Forelimb muscle (tissue), 1 donor: ENCODE measurements at places on chromosomes 3 and 15. TPM values are rescaled to one million over a fixed set of nuclear protein-coding genes. Genes with fewer than 3 reads are reported as not detected.

GRCh38 chr15:55267401-55268175 is 22.0 kb downstream of the RAB27A start:
- no peak for DNase-seq

- no peak for DNase-seq
Observed at GRCh38 chr3:27905625-27906024, 183.5 kb upstream of the EOMES start.

Gene FETUB
- not detected for polyA plus RNA-seq

Gene RPN1
- 91.6 TPM for polyA plus RNA-seq

- DNase-seq: no peak
Observed at GRCh38 chr3:128568602-128569490, 75.8 kb upstream of the GATA2 start.

Gene CHST13
- 0.16 TPM for polyA plus RNA-seq

DNA sequence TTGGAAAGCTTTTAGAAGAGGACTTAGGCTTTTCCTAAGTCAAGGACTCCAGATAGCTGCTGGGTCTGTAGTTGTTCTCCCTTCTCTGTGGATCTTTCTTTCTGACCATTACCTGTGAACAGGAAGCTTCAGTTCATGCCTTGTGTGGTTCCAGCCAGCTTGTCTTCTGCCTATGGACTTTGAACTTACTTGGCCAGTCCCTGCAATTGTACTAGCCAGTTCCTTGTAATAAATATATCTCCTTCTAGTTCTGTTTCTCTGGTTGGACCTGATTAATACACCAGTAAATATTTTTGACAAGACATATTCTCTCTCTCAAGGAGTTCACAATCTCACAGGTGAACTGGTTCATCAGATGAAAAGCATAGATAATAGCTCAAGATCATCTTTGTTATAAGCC is 341.3 kb upstream of the DPPA4 start:
- DNase-seq: no peak

DNA sequence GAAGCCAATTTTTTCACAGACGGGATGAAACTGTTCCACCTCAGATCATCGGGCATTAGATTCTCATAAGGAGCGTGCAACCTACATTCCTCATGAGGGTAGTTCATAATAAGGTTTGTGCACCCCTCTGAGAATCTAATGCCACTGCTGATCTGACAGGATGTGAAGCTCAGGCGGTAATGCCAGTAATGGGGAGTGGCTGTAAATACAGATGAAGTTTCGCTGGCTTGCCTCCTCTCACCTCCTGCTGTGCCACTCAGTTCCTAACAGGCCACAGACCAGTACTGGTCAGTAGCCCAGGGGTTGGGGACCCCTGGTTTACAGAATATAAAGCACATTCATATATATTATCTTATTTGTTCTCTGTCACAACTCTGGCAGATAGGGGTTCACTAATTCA is 2.1 kb upstream of the LIMD1 start:
- no peak for DNase-seq

DNA sequence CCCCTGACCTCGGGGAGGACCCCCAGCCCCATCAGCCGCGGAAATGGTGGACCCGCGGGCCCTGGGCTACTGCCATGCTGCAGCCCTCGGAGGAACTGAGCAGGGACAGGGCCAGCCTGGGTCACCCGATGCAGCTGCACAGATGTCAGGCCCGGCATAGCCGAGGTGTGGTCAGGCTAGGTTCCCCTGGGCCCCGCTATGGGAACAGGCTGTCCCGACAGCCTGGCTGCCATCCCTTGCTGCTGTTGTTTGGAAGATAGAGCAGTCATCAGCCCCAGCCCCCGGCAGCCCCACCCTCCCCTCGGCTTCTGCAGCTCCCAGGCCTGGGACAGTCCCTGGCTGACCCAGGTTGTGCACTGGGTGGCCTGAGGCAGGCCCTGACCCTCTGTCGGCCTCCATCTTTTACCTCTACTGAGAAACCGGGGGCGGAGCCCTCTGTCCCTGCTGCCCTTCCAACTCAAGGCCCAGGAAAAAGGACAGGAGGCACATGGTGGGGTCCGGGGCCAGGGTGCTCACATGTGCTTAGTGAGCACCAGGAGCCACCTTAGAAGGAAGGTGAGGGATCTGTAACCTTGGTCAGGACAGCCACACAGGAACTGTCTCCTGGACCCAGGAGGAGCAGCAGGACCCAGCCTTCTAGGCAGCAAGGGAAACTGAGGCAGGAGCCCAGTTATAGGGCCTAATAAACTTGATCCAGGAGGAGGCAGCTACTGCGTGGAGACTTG is 31.5 kb upstream of the FBLN2 start:
- no peak for DNase-seq

Gene KBTBD13
- polyA plus RNA-seq: 2.0 TPM

DNA sequence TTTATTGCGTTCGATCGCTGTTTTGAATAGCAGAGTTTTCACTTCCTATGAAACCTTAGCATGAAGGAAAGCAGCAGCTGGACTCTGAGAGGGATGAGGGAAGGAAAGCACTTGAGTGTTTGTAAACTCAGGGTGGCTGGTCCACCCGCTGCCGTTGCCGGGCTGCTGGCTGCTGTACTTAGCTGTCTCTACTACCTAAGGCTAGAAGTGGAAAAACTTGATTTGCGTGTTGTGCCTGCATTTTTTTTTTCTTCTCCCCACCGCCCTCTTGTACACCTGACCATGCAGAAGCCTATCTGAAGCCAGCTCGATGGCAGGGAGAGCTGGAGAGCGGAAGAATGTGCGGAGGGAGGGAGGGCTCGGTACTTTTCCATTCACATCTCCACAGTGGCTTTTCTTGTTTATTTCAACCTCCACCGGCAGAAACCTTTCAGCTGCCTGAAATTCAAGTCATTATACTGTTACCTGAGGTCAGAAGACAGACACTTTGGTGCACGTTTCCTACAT is 4.8 kb upstream of the BCL6 start:
- DNase-seq: no peak

DNA sequence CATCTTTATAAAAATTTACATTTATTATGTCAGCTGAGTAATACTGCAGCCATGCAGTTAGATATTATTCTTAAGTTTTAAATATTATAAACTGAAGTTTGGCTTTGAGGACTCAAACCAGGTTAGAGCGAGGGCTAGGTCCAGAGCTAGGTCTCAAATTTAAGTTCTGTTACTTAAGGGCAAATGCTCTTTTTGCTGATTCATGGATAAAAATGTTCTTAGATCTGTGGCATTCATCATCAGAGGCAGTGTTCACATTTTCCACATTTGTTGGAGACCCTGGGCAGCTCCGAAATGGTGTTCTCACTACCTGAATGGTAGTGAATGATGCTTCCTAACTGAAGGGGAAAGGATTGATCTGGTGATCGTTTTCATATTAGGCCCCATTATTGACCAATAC is 121.4 kb upstream of the MB21D2 start:
- no peak for DNase-seq

DNA sequence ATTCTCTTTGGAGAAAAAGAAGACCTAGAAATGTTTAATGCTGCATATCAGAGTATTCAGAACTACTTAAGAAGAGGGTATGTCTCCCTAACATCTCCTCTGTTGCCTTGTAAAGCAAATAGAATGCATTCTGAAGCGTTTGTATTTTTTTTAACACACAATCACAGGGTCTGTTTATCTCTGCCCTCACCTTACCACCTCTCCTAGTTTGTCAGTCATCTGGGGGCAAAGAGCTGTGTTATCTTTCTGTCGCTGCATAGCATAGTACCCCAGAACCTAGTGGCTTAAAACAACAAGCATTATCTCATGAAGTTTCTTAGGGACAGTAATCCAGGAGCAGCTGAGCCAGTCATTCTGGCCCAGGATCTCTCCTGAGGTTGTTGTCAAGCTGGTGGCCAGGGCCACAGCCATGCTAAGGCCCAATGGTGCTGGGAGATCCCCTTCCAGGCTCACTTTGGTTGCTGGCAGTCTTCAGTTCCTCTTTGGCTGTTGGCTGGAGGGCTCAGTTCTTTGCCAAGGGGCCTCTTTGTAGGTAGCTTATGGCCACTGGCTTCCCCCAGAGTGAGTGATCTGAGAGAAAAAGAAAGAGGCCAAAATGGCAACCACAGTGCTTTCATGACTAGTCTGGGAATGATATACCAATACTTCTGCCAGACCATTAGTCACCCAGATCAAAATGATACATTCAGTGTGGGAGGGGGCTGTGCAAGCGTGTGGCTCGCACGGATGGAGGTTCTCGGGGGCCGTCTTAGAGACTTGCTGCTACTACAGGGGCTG is 17.8 kb downstream of the EDEM1 start:
- DNase-seq: no peak

DNA sequence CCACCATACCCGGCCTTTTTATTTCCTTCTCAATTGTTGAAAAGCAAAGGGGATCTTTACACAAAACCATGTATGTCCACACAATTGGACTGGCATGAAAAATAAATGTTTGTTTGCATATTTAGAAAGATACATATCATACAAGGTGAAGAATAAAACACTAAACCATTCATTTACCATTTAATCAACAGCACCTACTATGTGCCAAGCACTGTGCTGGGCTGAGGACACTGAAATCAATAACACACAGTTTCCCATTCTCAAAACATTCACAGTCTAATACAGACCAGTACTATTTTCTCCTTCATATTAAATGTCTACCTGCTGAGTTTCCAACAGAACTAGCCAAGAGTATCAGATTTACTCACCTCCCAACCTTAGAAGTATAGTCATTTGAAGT is 84.7 kb downstream of the IGF2BP2 start:
- DNase-seq: no peak

DNA sequence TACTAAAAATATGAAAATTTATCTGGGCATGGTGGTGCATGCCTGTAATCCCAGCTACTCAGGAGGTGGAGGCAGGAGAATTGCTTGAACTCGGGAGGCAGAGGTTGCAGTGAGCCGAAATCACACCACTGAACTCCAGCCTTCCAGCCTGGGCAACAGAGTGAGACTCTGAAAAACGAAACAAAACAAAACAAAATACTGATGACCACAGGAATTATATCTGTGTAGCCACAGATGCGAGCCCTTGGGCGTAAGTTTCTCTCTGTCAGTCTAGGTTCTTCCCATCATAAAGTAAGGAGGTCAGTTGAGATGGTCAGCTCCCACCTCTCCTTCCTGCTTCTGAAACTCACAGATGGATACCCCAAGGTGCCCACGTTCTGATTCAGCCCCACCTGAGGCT is 37.7 kb upstream of the CFAP161 start:
- no peak for DNase-seq

Gene OGG1
- polyA plus RNA-seq: 30.0 TPM

Gene SMCO1
- polyA plus RNA-seq: 2.2 TPM

Gene CEMIP
- polyA plus RNA-seq: 2.4 TPM

DNA sequence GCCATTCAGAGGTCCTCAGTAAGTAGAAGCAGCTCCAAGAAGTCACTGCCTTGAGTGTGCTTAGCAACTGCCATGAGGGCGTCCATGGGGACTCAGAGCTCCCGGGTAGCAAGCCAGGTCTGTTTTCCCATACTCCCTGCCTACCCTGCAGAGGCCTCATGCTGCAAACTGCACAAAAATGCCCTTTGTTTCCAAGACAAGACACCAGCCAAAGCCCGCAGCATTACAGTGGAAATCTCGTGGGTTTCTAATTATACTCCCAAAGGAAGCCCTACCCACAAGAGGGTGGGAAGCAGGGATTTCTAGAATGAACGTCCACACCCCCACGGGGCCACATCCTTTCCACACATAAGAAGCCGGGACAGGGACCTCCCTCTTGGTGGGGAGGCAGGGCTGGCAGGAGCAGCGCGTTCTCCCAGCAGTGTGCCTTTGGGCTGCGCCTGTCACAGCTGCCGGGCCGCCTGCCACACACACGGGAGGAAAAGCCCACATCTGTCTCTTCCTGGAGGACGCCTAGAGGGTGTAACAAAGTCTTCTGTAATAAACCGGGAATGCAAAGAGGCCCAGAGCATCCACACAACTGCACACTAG is 31.1 kb downstream of the FAM174B start:
- DNase-seq: no peak

DNA sequence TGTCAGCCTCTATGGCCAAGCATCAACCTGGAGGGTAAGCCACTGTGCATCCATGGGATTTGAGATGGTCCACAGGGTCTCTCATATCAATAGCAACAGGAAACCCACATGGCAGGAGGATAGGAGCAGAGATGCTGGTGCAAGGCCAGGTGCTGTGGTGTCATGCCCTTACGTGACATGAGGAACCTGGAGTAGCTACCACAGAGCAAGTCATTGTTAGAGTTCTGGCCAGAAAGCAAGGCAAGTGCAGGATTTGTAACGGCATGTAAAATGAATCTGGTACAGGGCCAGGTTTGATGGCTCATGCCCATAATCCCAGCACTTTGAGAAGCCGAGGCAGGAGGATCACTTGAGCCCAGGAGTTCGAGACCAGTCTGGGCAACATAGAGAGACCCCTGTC is 14.8 kb upstream of the ZNF774 start:
- DNase-seq: no peak

GRCh38 chr3:62718515-62719320 is 156.5 kb downstream of the CADPS start:
- DNase-seq: no peak

GRCh38 chr15:92343924-92344643 is 49.6 kb upstream of the ST8SIA2 start:
- DNase-seq: no peak

GRCh38 chr3:128760881-128761280 is 34.9 kb downstream of the RAB7A start:
- no peak for DNase-seq

- no peak for DNase-seq
Observed at GRCh38 chr15:58931987-58932588, 1.4 kb downstream of the SLTM start.

DNA sequence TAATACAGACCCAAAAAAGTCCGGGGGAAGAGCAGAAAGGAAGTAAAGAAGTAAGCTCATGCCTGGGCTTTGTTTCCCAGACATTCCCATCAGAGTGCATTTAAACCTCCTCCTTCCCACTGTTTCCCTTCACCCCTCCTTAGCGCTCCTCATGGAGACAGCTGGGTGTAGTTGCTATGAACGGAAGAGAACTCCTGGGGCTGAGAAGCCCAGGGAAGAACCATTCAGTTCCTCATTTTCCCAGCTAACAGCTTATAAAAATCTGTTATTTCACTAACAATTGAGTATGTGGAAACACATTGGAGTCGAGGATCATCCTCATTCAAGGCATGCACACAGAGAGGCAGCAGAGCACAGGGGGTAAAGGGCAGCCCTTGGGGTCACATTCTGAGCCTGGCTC is 299.3 kb downstream of the SHQ1 start:
- no peak for DNase-seq

Gene HCLS1
- polyA plus RNA-seq: 6.3 TPM

GRCh38 chr3:125289429-125289981 is 77.0 kb upstream of the SLC12A8 start:
- DNase-seq: no peak

DNA sequence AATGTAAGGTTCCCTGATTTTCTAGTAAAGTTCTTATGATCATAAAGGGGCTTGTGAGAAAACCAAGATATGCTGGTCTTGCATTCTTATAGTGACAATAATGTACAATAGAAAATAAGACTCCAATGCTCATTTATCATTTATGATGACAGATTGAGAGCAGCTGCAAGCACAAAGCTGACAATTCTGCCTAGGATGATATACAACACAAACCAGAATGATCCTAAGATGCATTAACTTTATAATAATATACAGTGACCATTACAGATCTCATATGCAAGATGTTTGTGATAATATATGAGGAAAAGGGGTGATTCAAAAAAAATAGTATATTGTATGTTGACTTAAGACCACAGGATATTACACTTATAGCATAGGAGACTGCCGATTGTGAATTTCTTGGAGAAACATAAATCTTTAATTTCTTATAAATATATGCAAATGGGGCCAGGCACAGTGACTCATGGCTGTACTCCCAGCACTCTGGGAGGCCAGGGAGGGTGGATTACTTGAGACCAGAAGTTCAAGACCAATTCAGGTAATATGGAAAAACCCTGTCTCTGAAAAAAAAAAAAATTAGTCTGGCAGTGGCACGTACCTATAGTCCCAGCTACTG is 387.0 kb downstream of the ZBBX start:
- DNase-seq: no peak

Gene PDIA5
- polyA plus RNA-seq: 18.6 TPM

GRCh38 chr15:28114721-28115622 is 15.9 kb upstream of the OCA2 start:
- DNase-seq: no peak
